ENCODE measurements at places on chromosomes 7 and 10.

GRCh38 chr10:132912713-132913558, 29.4 kb downstream of the CFAP46 start:
- no peak for DNase-seq

- DNase-seq: no peak
Observed at GRCh38 chr10:130997267-130998045, 314.1 kb downstream of the TCERG1L start.

- no peak for DNase-seq
Observed at GRCh38 chr7:112743811-112744210, 46.4 kb downstream of the TMEM168 start.

DNA sequence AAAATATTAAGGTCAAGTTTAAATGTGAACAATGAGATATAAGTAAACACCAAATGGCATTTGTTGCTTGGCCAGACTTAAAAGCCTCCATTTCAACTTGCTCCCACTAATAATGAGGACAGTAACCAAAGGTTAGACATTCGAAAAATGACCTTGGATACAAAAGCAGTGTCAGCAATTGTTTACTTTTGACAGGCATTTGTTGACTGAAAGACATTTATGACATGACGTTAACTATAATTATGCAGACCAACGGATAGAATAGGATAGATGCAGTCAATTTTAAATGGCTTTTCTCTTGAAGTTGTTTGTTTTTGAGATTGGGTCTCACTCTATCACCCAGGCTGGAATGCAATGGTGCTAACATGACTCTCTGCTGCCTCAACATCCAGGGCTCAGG, 6.3 kb upstream of the WNT16 start:
- no peak for DNase-seq

GRCh38 chr10:46091080-46091827, 45.2 kb upstream of the MSMB start:
- no peak for DNase-seq

- no peak for DNase-seq
Observed at GRCh38 chr7:54260941-54261371, 281.2 kb upstream of the VSTM2A start.

- peak; percentile 57 for DNase-seq
Observed at GRCh38 chr7:149196705-149197171, 1.4 kb downstream of the ZNF282 start.

GRCh38 chr10:22669163-22669711, 45.1 kb downstream of the PIP4K2A start:
- DNase-seq: peak; percentile 83

DNA sequence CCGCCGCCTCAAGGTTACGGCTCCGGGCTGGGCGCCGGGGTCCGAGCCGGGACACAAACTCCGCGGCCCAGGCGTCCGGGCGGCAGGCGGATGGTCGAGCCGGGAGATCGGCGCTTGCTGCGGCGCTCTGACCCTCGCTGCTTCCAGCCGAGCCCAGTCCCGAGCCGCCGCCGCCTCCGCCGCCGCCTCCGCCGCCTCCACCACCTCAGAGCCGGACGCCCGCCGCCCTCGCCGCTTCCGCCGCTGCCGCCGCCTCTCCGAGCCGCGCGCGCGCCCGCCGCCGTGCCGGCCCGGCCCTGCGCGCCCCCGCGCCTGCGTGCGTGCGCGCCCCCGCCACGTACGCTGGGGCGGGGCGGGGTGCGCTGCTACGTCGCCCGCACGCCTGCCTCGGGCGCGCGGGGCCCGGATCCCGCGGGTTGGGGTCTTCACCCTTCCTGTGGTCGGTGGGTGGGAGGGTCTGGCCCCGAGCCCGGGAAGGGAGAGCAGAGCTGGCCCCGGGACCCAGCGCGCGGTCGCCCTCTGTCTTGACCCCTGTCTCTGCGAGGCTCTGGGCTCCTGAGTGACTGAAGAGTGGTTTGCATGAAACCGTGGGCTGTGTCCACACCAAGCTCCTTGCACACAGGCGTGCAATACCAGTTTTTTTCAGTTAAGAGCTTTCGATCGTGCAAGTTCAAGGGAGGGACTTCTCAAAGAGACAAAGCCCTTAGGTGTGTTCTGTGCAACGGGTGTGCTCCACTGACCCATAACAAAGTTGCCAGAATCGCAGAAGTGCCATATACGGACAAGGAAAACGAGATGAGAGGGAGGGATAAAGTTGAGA, at the start of gene SMURF1:
Gene SMURF1, minus strand, starts transcription at position 256 of the 820 bp plus-strand sequence. CDS start 328 bp downstream, outside the sequence.
- DNase-seq: peak; percentile 85

GRCh38 chr10:76917071-76917470, 720.5 kb downstream of the KCNMA1 start:
- no peak for DNase-seq

DNA sequence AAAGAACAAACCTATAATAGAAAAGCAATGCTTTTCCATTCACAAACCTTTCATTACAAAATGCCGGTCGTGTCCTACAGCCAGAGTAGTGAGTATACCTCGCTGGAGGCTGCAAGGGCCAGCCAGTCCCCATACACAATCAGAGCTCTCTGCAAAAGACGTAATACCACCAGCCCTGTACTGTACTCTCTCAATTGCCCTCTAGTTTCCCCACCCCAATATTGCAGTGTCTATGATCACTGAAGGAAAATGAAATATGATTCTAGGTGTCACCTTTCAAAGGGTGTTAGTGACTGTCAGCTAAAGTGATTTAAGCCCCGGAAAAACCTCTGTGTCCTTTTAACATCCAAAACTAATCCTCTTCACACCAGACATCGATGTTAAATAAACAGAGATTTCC, 24.8 kb downstream of the PLXNA4 start:
- DNase-seq: no peak

- DNase-seq: no peak
Observed at GRCh38 chr10:129343141-129343540, 123.9 kb upstream of the MGMT start.

GRCh38 chr7:44469461-44470134, 20.9 kb downstream of the NUDCD3 start:
- no peak for DNase-seq

- no peak for DNase-seq
Observed at GRCh38 chr7:101882005-101882421, 64.6 kb downstream of the CUX1 start.

DNA sequence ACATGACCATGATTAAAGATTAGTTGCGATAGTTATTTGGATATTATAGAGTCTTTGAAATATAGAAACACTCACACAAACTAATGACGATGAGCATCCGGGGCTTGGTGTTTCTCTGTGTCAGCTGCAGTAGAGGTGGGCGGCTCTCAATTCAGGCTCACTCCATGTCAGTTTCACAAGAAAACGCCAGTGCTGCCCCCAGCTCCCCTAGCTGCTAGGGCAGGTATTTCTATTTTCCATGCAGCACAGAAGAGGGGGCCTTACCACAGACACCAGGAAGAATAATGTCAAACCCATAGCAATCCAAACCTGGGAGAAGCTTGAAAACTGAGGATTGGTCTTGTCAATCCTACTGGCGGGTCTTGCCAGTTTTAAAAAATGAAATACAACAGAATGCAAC, 197.1 kb downstream of the PHTF2 start:
- no peak for DNase-seq

GRCh38 chr10:30358206-30358605, 9.1 kb upstream of the MTPAP start:
- DNase-seq: no peak

- peak; percentile 46 for DNase-seq
Observed at GRCh38 chr10:117551330-117552155, 9.0 kb downstream of the EMX2 start.

GRCh38 chr7:158353606-158354570, 233.7 kb downstream of the PTPRN2 start:
- peak; percentile 17 for DNase-seq

DNA sequence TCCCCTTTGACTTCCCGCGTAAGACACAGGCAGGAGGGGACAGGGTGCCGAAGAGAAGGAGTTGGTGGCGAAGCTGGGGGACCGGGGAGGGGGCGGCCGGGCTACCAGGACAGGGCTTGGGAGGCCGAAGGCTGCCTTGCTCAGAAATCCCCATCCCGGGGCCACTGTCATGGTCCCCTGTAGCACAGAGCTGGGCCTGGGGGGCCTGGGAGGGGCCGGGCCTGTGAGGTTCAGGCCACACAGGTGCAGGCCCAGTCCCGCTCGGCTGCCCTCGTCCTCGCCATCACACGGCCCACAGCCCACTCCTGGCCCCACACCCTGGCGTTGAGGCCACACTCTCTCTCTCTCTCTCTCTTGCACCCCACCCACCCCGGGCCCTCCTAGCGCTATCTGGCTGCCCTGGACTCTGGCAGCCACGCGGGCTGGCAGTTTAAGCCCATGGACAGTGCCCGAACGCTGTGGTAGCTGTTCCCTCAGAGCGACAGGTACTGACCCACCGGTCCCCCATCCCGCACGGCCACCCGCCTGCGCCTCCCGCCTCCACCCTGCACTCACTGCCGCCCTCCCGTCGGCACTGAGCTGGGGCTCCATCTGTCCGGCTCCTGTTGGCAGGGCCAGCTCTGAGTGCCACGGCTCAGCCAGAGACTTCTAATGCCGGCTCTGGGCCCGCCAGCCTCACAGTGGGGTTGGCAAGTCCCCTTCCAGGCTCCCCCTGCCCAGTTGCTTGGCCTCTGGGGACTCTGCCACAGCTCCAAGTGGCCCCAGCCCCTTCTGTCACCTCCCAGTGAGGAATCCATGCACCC, 28.0 kb downstream of the TTYH3 start:
- DNase-seq: no peak

DNA sequence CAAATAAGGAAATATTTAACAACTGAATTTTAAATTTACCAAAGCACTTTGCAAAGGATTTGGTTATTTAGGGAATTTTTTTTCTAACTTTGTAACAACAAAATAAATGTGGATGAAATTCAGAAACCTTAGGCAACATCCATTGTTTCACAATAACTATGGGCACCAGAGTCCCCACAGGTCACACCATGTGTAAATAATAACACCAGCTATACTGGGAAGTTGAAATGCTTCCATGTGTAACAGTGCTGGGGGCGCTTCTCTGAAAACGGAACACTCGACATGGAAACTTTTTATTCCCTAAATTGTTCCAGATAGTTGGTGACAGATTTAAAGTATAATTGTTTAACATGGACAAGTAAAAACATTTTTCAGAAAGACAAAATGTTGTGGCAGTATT, 818.6 kb downstream of the TNS3 start:
- DNase-seq: no peak

DNA sequence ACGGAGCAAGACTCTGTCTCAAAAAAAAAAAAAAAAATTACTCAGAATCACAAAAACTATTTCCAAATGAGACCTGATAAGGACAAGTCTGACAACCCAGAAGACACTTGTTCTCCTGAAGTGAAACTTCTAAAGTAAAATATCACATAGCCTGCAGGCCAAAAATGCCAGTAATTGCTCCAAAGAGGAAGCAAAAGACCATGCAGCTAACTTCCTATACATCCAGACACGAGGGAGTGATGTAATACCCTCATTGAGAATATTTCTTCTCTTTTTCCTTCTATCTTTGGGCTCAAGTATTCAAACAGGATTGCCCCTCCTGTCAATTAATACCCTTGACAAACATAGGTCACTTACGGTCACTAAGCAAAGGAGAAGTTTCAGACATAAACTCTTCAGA, 31.2 kb downstream of the ARMH3 start:
- no peak for DNase-seq

DNA sequence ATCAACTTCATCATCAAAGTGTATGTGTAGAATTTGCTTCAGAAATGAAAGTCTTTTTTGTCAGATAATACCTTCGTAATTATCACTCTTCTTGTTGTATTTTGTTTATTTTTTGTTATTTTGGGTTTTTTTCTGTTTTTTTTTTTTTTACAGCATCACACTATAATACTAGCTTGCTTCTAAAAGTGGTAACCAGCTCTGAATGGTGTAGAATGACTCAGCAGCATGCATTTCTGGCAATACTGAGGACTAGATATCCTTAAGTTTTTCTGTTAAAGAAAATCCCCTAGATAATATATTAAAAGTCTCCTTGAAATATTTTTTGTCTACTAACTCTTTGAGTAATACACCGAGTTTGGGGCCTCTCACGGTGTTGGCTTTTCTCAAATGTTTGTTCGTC, 109.1 kb downstream of the LMBR1 start:
- no peak for DNase-seq

- DNase-seq: no peak
Observed at GRCh38 chr7:80070391-80070790, 64.2 kb upstream of the GNAI1 start.

GRCh38 chr7:103336761-103337160, 7.8 kb downstream of the DNAJC2 start:
- DNase-seq: no peak

GRCh38 chr10:116124777-116125176, 148.2 kb downstream of the GFRA1 start:
- DNase-seq: no peak

GRCh38 chr7:73822319-73823173, 8.2 kb upstream of the CLDN4 start:
- DNase-seq: peak; percentile 83

DNA sequence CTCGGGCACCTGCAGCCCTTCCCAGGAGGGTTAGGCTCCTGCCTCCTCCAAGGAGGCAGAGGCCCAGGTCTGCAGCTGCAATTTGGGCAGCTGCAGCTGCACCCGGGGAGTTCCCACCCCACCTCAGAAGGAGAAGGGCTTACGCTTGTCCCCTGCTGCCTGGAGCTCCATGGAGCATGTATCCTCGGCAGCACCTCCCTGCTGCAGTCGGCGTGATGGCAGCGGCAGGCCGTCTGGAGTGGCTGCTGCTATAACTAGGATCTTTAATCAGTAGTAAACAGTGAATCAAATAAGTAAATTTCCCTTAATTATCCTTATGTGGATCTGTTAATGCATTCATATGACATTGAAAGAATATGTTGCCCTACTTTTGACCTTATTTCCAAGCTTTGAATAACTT, 167.0 kb downstream of the PON1 start:
- DNase-seq: no peak

- no peak for DNase-seq
Observed at GRCh38 chr7:44617225-44617890, 10.9 kb downstream of the OGDH start.

- no peak for DNase-seq
Observed at GRCh38 chr7:94595717-94596116, 60.2 kb downstream of the SGCE start.

DNA sequence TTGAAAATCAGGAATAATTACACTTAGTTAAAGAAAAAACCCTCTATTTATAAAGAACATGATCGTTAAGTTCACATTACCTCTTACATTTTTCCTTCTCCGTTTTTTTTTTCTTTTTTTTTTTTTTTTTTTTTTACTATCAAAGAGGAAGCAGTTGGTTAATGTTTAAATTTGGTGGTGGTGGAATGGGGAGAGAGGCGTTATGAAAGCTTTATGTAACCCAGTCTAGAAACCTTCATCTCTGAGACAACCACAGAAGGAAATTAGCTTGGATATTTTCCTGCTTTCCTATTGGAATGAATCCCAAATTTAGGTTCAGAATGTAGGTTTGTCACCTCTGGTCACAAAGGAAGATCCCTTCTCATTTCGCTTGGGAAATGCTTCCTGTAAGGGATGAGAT, 31.5 kb upstream of the LHFPL3 start:
- no peak for DNase-seq

All from erythroblast (primary cell).